ENCODE measurements at places on chromosomes 5 and 9. TPM values are rescaled to one million over a fixed set of nuclear protein-coding genes. Genes with fewer than 3 reads are reported as not detected.

The TAF11L13 gene
- polyA plus RNA-seq = not detected

- peak within 1 kb of the TSS; percentile 86 for H3K27ac ChIP-seq
- no peaks in the 10 kb centered on the region for H3K27me3 ChIP-seq
- H3K4me1 ChIP-seq = peaks cover 27% of the 10 kb centered on the region
- peak within 1 kb of the TSS; percentile 84 for H3K4me3 ChIP-seq
- DNase-seq = peak; percentile 92
Measured at GRCh38 chr5:14142827-14143545, at the start of gene TRIO. Gene TRIO, plus strand, starts transcription at chr5:14143342. Its CDS starts 384 bp downstream, at chr5:14143726.

GRCh38 chr5:116421080-116421629 lies 153.5 kb downstream of the SEMA6A start:
- H3K36me3 ChIP-seq = no peaks in the 10 kb centered on the region
- H3K27me3 ChIP-seq = no peaks in the 10 kb centered on the region
- H3K4me3 ChIP-seq = no peak overlapping the region
- H3K27ac ChIP-seq = no peak overlapping the region
- no peaks in the 10 kb centered on the region for H3K4me1 ChIP-seq
- no peak for DNase-seq

- H3K36me3 ChIP-seq = no peaks in the 10 kb centered on the region
- H3K27me3 ChIP-seq = no peaks in the 10 kb centered on the region
- H3K4me1 ChIP-seq = peaks cover 42% of the 10 kb centered on the region
- DNase-seq = peak; percentile 34
Measured at GRCh38 chr5:143156086-143156485, 247.4 kb downstream of the NR3C1 start.

- H3K36me3 ChIP-seq = no peaks in the 10 kb centered on the region
- H3K4me3 ChIP-seq = no peak overlapping the region
- DNase-seq = no peak
- no peaks in the 10 kb centered on the region for H3K4me1 ChIP-seq
Measured at GRCh38 chr9:93948441-93949072, 6.6 kb downstream of the BARX1 start.

The GRM6 gene
- polyA plus RNA-seq = not detected

- H3K4me1 ChIP-seq = peaks cover 46% of the 10 kb centered on the region
- DNase-seq = peak; percentile 62
- no peaks in the 10 kb centered on the region for H3K36me3 ChIP-seq
- H3K27ac ChIP-seq = peak overlapping the region; percentile 98
- no peaks in the 10 kb centered on the region for H3K27me3 ChIP-seq
Measured at GRCh38 chr5:136025900-136026299, 2.9 kb upstream of the TGFBI start.

- H3K36me3 ChIP-seq = peaks cover 45% of the 10 kb centered on the region
- H3K4me3 ChIP-seq = no peak overlapping the region
- peak overlapping the region; percentile 59 for H3K27ac ChIP-seq
- DNase-seq = no peak
- peaks cover 26% of the 10 kb centered on the region for H3K4me1 ChIP-seq
Measured at GRCh38 chr9:116207371-116208111, 54.0 kb downstream of the PAPPA start.

GRCh38 chr5:179227580-179228311 lies 117.5 kb downstream of the ADAMTS2 start:
- DNase-seq = no peak
- no peak overlapping the region for H3K27ac ChIP-seq
- H3K36me3 ChIP-seq = 0 out of 2 replicates have a peak, but pooled peaks cover 3% of the 10 kb centered on the region
- no peaks in the 10 kb centered on the region for H3K4me1 ChIP-seq
- no peak overlapping the region for H3K4me3 ChIP-seq

DNA sequence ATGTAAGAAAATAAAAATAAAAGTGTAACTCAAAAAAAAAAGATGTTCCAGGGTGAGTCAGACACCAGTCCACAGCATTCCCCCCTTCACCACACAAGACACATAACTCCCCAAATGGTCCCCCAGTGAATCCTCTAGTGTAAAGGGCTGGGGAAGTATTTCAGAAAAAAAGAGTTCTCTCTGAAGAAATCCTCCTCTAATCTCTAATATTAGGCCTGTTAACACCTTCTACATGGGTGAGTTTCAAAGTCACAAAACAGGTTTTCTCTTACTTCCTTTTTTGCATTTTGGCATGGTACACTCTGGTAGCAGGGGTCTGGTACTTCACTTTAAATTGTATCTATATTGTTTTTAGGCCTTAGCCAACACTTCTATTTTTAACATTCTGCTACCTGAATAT lies 28.2 kb downstream of the RNF145 start:
- peaks cover 79% of the 10 kb centered on the region for H3K4me1 ChIP-seq
- DNase-seq = peak; percentile 42
- no peaks in the 10 kb centered on the region for H3K27me3 ChIP-seq
- peak overlapping the region; percentile 96 for H3K27ac ChIP-seq
- peaks cover 27% of the 10 kb centered on the region for H3K36me3 ChIP-seq

- DNase-seq = no peak
- peaks cover 36% of the 10 kb centered on the region for H3K4me1 ChIP-seq
- no peaks in the 10 kb centered on the region for H3K27me3 ChIP-seq
- H3K36me3 ChIP-seq = no peaks in the 10 kb centered on the region
Measured at GRCh38 chr5:33691856-33692255, 199.9 kb downstream of the ADAMTS12 start.

GRCh38 chr5:53001541-53001940 lies 12.4 kb downstream of the ITGA2 start:
- H3K27me3 ChIP-seq = no peaks in the 10 kb centered on the region
- peaks cover 56% of the 10 kb centered on the region for H3K4me1 ChIP-seq
- peak overlapping the region; percentile 82 for H3K27ac ChIP-seq
- H3K4me3 ChIP-seq = no peak overlapping the region
- DNase-seq = peak; percentile 55
- H3K36me3 ChIP-seq = 0 out of 2 replicates have a peak, but pooled peaks cover 3% of the 10 kb centered on the region

The PCDHGB2 gene
- polyA plus RNA-seq = 0.76 TPM

The C5orf52 gene
- polyA plus RNA-seq = not detected

The ADRA1B gene
- not detected for polyA plus RNA-seq

The IFNK gene
- polyA plus RNA-seq = not detected

Measured in GM23248 (cell line).